Body of pancreas (tissue), 4 donors: ENCODE measurements at places on chromosomes 5 and 9. TPM values are rescaled to one million over a fixed set of nuclear protein-coding genes. Genes with fewer than 3 reads are reported as not detected.

The TRIP13 gene
- 1.3 TPM for total RNA-seq

GRCh38 chr9:3285365-3286161 is 240.2 kb downstream of the RFX3 start:
- no peaks in the 10 kb centered on the region for H3K27me3 ChIP-seq
- H3K4me1 ChIP-seq: no peaks in the 10 kb centered on the region
- H3K4me3 ChIP-seq: no peak overlapping the region

- no peaks in the 10 kb centered on the region for H3K4me1 ChIP-seq
- no peak overlapping the region for H3K27ac ChIP-seq
- H3K27me3 ChIP-seq: no peaks in the 10 kb centered on the region
- no peak overlapping the region for H3K4me3 ChIP-seq
Measured at GRCh38 chr5:121919046-121919445, 42.7 kb upstream of the SRFBP1 start.

The AK8 gene
- 0.26 TPM for total RNA-seq

The GALT gene
- 31.6 TPM for total RNA-seq
